ENCODE measurements at places on chromosomes 16 and 17.

- DNase-seq: no peak
These were observed 22.3 kb downstream of the MYH11 start for GRCh38 chr16:15834502-15834901.

DNA sequence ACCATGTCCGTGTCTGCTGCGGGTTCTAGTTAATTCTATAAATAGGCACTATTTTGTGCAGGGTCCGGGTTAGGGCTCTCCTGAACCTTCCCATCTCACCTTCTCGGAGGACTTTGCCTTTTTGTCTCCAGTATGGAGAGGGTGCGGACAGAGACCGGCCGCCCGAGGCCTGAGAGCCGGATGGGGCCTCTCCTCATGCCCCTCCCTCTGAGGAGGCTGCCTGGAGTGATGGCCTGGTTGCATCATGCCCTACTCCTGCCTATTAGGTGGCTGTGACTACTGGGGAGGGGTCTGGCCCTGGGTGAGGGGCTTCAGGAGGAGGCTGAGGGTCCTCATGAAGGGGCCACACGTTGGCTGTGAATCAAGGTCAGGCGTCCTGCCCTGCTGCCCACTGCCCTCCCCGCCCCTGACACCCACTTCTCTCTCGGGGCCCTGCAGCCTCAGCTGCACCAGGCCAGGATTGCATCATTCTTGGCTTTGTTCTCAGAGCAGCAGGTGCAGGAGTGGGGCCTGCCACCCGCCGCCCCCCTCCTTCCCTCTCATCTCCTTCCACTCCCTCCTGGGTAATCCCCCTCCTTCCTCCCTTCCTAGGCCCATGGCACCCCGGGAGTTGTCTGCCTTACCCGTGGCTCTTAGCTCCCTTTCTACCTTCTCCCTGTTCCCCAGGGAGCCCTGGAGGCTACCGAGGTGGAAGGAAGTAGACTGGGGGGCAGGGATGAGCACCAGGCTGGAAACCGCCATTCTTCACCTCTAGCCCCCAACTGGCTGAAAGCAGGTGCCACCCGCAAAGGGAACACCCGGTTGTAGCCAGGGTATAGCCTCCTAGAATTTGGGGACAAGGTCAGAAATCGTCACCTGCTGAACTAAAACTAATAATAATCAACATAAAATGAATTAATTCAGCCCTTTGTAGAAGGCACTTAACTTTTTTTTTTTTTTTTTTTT is 12.7 kb upstream of the ARHGAP23 start:
- no peak for DNase-seq

- DNase-seq: no peak
These were observed 79.6 kb upstream of the HS3ST2 start for GRCh38 chr16:22734368-22734767.

DNA sequence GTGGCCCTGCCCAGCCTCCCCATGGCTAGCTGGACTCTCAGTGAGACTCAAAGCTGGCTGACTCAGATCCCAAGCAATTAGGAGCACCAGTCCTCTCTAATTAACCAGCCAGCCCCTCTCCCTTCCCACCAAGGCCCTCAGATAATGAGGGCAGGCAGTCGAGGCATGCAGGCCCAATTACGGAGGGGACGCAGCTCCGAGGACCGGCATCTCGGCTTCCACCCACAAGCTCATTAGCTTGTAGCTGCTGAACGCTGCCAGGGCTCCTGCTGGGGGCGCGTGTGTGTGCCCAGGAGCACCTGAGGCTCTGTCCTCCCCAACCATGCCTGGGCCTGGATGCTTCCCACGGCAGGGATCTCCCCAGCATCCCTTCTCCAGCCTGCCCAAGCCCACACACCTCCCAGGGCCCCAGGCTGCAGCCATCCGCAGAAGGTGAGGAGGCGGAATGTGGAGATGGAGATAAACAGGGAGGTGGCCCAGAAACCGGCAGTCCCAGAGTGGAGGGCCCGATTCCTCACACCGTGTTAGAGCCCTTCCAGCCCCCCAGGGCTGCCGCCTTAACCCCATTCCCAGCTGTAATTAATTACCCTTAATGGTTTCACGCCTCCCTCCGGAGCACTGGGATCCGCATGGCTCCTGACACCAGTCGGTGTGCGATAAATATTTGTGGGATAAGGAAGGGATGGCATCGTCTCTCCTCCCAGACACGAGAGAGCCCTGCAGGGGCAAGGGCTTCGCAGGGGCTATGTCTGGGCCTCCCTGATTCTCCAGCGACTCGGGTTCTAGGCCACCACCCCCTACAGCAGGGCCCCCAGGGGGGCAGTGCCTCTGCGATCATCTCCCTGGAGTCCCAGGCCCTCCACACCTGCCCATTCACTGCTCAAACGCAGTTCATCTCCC is 42.2 kb downstream of the RPH3AL start:
- DNase-seq: no peak

GRCh38 chr16:67163999-67164558 is 466 bp upstream of the HSF4 start:
- DNase-seq: no peak

All from activated CD4-positive, CD25-positive, alpha-beta regulatory T cell (primary cell).